Fibroblast of skin of abdomen (primary cell): ENCODE measurements at places on chromosomes 7 and 10.

DNA sequence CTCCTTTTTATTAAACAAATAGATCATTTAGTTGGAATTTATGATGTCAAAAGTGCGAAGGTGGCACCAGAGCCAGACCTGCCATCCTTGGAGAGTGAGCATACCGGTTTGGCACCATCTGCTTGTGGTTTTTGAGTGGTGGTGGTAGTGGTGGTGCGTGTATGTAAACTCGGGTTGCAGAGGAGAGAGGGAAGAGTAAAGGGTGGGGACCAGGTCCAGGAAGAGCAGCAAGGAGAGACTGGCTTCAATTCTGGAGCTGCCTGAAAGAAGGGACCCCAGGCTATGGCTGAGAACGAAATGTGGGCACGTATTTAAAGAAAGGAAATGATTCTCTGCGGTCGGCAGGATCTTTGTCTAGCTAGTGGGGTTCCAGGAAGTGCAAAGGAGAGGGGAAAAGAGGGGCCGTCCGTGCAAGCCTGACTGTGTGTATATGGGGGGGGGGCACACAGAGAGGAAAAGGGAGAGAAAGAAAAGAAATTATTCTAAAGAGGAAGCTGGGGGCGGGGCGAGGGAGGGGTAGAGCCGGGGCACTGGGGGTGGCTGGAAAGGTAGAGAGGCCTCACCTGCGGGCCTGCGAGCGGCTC lies 448 bp upstream of the GOLGA7B start:
- no peak for DNase-seq

- no peak for DNase-seq
Observed at GRCh38 chr7:28842769-28843295, 115.3 kb downstream of the TRIL start.

DNA sequence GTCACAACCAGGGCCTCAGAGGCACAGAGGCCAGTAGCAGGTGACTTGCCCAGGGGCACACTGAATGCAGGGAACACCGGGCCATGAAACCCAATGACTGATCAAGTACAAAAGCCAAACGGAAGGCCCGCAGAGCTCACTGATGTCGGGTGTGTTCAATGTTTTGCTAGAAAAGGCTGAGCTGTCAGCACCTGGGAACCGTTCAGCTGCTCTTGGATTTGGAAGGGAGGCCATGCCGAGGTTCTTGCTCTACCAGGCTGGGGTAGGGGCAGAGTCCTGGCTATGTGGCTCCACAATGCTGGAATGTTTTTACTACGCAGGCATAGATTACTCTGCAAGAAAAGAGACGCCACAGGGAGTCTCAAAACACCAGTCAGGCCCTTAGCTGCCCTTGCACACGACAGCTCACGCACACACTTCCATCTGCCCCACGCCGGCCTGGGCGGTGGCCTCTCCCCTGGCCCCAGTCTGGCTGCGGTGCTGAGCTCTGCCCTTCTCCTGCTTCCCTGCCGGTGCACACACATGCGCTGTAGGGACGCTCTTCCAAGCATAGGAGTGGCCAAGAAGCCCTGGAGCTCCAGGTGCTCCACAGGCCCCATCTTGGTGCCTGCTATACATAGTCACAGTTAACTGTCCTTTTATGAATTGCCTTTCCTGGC lies 79.9 kb downstream of the ZRANB1 start:
- no peak for DNase-seq

GRCh38 chr10:125231813-125232475 lies 71.6 kb upstream of the CTBP2 start:
- no peak for DNase-seq

GRCh38 chr10:78757344-78757925 lies 311.3 kb upstream of the ZMIZ1 start:
- peak; percentile 92 for DNase-seq
